ENCODE measurements at places on chromosomes 16 and 17. TPM values are rescaled to one million over a fixed set of nuclear protein-coding genes. Genes with fewer than 3 reads are reported as not detected.

GRCh38 chr17:48373883-48374282 lies 56.1 kb downstream of the SKAP1 start:
- H3K4me3 ChIP-seq: no peak overlapping the region
- no peak for DNase-seq
- H3K4me1 ChIP-seq: no peaks in the 10 kb centered on the region
- no peak overlapping the region for H3K27ac ChIP-seq
- H3K27me3 ChIP-seq: peaks cover 35% of the 10 kb centered on the region

DNA sequence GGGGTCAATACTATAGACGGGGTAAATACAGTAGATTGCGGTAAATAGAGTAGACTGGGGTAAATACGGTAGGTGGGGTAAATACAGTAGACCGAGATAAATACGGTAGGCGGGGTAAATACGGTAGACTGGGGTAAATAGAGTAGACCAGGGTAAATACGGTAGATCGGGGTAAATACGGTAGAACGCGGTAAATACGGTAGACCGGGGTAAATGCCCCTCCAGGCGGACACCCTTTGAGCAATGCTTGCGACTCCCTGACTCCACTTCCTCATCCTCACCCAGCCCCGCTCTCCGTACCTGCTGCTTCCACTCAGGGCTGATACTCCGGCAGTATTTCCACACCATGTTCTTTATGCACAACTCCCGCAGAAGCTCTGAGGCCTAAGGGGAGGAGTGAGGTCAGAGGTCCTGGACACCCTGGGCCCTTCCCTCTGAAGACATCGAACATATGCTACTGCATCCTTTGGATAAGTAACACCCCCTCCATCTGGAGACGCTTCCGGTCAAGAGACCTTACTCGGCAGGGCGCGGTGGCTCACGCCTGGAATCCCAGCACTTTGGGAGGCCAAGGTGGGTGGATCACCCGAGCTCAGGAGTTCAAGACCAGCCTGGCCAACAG lies 13.3 kb upstream of the CRK start:
- H3K4me3 ChIP-seq: no peak overlapping the region
- no peak for DNase-seq
- no peaks in the 10 kb centered on the region for H3K27me3 ChIP-seq
- H3K4me1 ChIP-seq: no peaks in the 10 kb centered on the region
- no peak overlapping the region for H3K27ac ChIP-seq

GRCh38 chr16:56181401-56181800 lies 9.9 kb upstream of the GNAO1 start:
- no peak overlapping the region for H3K4me3 ChIP-seq
- no peaks in the 10 kb centered on the region for H3K4me1 ChIP-seq

GRCh38 chr17:52287611-52288010 lies 129.1 kb upstream of the CA10 start:
- no peaks in the 10 kb centered on the region for H3K36me3 ChIP-seq
- H3K4me1 ChIP-seq: no peaks in the 10 kb centered on the region
- H3K4me3 ChIP-seq: no peak overlapping the region

DNA sequence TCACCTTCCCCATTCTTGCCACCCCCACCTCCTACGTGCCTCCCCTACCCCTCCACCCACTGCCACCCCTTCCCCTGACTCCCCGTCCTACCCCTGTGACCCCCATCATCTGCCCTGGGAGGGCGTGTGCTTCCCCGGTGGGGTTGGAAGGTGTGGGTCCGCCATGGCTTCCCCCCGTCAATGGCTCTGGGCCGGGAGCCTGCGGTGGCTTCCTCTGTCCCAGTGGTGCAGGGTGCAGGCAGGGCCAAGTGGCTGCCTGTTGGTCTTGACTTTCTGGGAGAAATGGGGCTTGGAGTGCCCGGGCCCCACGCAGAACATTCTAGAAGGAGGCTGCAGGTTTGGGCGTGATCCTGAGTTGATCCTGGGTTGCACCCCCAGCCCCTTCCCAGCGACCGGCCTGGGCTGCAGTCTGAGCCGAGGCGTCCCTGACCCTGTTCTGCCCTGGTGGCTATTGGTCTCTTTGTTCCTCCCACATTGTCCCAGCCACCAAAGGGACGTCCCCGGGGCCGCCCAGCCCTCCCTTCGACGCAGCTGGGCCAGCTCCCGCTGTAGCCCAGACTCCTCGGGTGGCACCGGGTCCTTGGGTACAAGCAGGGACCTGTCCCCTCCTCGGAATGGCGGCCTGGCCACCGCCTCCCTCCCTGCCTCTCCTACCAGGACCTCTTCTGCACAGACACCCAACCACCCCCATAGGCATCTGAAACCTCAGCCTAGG lies 25.7 kb downstream of the GSE1 start:
- H3K27ac ChIP-seq: no peak overlapping the region
- DNase-seq: no peak
- 0 out of 2 replicates have a peak, but pooled peaks cover 3% of the 10 kb centered on the region for H3K4me1 ChIP-seq
- H3K4me3 ChIP-seq: no peak overlapping the region
- no peaks in the 10 kb centered on the region for H3K36me3 ChIP-seq

The SCGB1C2 gene
- not detected for total RNA-seq

The EME1 gene
- total RNA-seq: 4.3 TPM
